ENCODE measurements at places on chromosomes 2 and 18. TPM values are rescaled to one million over a fixed set of nuclear protein-coding genes. Genes with fewer than 3 reads are reported as not detected.

The TMEM185B gene
- total RNA-seq: 34.2 TPM

The PARD6G gene
- total RNA-seq: 18.3 TPM

The GNLY gene
- not detected for total RNA-seq

The ADNP2 gene
- 21.0 TPM for total RNA-seq

The SCN1A gene
- 0.06 TPM for total RNA-seq

The MLPH gene
- 4.6 TPM for total RNA-seq

The GAREM2 gene
- 3.7 TPM for total RNA-seq

The TFPI gene
- total RNA-seq: 43.4 TPM

The KLHL30 gene
- total RNA-seq: 8.3 TPM

The ANKRD62 gene
- not detected for total RNA-seq

The ANKRD23 gene
- total RNA-seq: 12.5 TPM

The SIX3 gene
- total RNA-seq: not detected

The MARCHF4 gene
- total RNA-seq: 0.06 TPM

The RAB17 gene
- 10.6 TPM for total RNA-seq

The SLC4A3 gene
- total RNA-seq: 8.3 TPM

The RETSAT gene
- total RNA-seq: 26.1 TPM

The PCARE gene
- total RNA-seq: 0.18 TPM

The SLC19A3 gene
- total RNA-seq: 15.9 TPM

The EFHD1 gene
- total RNA-seq: 30.4 TPM
